ENCODE measurements at places on chromosomes 5 and 9.

DNA sequence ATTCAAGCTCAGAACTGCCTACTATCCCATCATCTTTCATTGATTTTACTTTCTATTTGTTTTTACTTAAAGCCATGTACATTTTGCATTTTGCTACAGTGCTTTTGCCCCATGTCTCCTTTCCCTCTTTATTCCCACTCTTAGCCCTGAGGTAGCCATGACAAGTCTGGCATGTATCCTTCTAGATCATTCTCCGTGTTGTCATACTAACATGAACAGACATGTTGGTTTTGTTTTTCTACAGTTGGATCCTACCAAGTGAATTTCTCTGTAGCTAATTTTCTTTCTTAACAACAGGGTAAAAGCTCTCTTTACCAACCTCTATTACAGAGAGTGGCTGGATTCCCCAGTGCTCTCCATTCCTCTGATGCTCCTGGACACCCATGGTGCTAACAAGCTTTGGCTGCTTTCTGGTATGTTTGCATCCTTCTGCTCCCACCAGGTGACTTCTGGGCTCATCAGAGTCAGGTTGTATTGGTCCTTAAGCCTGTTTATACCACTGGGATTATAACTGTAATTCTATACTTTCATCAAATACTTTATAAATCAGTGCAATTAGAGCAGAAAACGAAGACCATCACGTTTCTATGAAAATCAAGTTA, 38.8 kb upstream of the BOD1 start:
- peak; percentile 63 for DNase-seq

DNA sequence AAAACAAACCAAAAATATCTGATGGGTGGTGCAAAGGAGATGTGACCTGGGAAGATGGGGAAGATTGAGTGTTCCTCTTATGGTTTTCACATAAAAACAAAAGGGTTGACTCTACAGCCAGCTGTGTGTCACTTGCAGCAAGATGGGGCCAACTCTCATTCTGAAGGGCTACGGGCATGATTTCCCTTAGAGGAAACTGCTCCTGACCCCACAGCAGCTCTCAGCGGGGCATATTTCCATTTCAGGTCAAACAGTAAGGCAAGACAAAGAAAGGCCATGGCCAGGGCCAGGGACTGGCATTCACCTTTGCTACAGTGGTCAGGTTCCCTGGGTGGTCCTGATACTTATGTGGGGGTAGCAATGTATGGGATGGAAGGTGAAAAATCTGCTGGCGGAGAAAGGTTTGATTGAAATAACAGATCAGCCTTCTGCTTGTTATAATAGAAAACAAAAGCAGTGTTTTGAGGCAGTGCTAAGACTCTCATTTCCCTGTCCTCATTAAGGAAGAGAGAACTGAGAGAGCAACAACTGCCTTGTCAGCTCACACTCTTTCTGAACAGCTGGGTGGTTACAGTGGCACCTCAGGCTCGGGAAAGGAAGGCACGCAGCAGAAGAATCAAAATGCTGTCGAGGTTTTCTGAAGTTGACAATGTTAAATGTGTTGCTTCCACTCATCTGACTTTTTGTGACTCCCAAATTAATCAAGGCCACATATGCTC, 120.7 kb upstream of the PCA3 start:
- DNase-seq, result no peak

GRCh38 chr5:8958602-8959001, 587.3 kb downstream of the SEMA5A start:
- DNase-seq, result no peak

- peak; percentile 13 for DNase-seq
Observed at GRCh38 chr9:125750627-125751011, 3.4 kb downstream of the PBX3 start.

- no peak for DNase-seq
Observed at GRCh38 chr5:172441262-172441751, 13.0 kb downstream of the SH3PXD2B start.

Measured in epithelial cell of esophagus (primary cell).